ENCODE measurements at places on chromosomes 6 and 20. TPM values are rescaled to one million over a fixed set of nuclear protein-coding genes. Genes with fewer than 3 reads are reported as not detected.

GRCh38 chr6:154938221-154938580 lies 56.9 kb upstream of the TIAM2 start:
- no peak for DNase-seq

GRCh38 chr6:10140136-10140535 lies 274.7 kb downstream of the TFAP2A start:
- no peak for DNase-seq

- no peak for DNase-seq
Observed at GRCh38 chr6:121285041-121285440, 49.2 kb downstream of the TBC1D32 start.

DNA sequence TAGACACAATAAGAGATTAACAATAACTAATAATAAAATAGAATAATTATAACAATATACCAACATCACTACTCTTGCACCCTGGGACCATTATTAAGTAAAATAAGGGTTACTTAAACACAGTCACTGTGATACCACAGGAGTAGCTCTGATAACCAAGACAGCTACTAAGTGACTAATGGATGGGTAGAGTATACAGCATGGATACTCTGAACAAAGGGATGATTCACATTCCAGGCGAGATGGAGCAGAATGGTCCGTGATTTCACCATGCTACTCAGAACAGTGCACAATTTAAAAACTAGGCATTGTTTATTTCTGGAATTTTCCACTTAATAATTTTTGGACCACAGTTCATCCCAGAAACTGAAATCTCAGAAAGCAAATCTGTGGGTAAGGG lies 80.0 kb upstream of the FUT9 start:
- no peak for DNase-seq

The GMPR gene
- total RNA-seq, result 64.1 TPM

Measured in K562 (cell line).